ENCODE measurements at places on chromosomes 7 and 10.
A peak's percentile ranks its signal among the peaks of the same experiment; 100 is the strongest.

- DNase-seq: no peak
Measured at GRCh38 chr7:128530855-128531104, 54.2 kb downstream of the METTL2B start.

DNA sequence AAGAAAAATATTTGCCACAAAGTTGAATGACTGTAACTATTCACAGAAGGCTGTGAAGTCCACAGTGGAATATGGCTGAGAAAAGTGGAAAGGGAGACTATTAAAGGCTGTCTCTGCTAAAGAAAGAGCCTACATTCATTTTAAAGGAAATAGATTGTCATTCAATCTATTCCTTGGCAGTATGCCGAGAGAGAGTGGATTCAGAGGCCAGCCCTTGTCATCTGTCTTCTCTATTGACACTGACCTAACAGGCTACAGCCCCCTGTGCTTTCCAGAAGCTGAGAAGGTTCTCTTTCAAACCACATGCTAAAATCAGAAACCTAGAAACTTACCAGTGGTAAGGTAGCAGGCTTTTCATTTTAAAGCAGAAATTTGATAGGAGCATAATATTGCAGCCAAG lies 12.1 kb downstream of the ODAD2 start:
- DNase-seq: no peak

- no peak for DNase-seq
Measured at GRCh38 chr7:92336662-92337340, 91.0 kb downstream of the ANKIB1 start.

GRCh38 chr10:45526309-45526905 lies 146.2 kb downstream of the ZFAND4 start:
- DNase-seq: no peak

DNA sequence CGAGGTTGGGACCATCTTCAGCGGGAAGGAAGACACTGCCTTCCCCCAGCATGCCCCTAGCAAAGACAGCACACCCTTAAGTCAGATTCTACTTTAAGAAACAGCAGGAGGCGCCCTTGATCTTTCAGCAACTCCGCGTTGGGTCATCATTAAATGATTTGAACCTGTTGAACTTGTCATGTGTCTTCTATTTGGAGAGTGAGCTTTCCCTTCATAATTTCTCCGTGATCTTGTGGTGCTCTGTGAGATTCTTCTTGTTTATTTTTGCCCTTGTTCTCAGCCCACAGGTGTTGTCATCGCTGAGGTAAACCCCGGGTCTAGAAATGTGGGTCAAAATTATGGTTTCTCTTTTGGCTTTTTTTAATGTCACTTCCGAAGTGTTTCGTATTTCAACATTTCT lies 49.5 kb upstream of the PITRM1 start:
- DNase-seq: peak; percentile 23

DNA sequence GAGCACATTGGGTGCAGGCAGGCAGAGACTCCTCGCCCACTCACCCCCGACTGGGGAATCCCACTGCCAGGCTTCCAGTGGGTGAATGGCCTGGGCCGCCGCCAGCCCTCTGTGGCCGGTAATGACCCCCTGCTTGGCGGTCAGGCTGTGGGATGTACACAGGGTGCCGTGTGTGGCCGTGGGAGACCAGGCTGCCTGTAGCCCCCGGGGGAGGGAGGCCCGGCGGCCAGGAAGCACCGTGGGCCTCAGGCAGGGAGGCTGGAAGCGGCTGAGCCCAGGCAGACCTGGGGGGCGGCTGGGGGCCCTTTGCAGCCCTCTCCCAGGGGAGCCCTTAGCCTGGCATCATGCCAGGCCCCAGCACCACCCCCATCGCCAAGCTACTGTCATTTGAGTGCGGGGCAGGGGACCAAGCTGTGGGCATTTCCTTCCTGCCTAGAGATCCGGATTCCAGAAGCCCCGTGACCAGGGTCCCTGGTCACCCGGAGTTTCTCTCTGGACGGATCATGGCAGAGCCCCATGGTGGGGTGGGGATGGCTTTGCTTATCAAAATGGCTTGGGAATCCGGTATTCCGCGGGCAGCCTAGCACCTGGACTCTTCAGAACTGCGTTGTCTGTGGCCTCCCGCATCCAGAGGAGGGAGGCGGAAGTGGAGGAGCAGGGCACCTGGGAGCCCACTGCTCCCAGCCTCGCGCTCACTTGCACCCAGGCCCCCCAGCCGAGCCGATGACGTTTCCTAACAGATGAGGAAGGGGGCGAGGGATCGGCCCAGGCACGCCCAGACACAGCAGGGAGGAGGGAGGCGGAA lies 1.1 kb downstream of the TTYH3 start:
- DNase-seq: peak; percentile 79

GRCh38 chr10:31830887-31831286 lies 97.7 kb downstream of the ARHGAP12 start:
- DNase-seq: no peak

Data from NAMALWA (cell line).